ENCODE measurements at places on chromosomes 4 and X. TPM values are rescaled to one million over a fixed set of nuclear protein-coding genes. Genes with fewer than 3 reads are reported as not detected.

Gene SSX1
- total RNA-seq, result not detected

DNA sequence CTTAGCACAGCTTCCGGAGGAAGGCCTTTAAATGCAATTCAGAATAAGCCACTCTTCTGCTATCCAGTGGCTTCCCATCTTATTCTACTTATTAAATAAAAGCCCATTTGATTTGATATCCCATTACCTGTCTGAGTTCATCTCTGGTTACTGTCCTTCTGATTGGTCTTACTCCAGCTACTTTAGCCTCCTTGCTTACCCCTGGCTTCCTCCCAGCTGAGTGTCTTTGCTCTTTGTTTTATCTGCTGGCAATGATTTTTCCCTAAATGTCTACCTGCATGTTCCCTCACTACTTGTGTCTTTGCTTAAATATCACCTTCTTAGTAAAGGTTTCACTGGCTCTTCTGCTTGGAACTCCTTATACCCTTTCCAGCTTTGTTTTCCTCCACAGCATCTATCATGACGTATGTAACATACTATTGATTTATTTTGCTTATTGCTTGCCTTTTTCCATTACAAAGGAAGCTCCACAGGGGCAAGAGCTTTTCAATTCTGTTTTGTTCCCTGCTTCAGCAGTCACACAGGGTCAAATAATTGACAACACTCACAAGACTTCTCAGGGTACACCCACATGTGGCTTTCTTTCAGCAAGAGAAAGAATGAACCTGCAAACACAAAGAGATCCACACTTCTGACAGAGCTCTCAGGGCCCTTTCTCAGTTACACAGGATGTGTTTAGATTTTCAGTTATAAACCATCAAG lies 63.8 kb downstream of the TBC1D19 start:
- H3K4me3 ChIP-seq, result no peak overlapping the region
- no peaks in the 10 kb centered on the region for H3K4me1 ChIP-seq
- H3K36me3 ChIP-seq, result no peaks in the 10 kb centered on the region

DNA sequence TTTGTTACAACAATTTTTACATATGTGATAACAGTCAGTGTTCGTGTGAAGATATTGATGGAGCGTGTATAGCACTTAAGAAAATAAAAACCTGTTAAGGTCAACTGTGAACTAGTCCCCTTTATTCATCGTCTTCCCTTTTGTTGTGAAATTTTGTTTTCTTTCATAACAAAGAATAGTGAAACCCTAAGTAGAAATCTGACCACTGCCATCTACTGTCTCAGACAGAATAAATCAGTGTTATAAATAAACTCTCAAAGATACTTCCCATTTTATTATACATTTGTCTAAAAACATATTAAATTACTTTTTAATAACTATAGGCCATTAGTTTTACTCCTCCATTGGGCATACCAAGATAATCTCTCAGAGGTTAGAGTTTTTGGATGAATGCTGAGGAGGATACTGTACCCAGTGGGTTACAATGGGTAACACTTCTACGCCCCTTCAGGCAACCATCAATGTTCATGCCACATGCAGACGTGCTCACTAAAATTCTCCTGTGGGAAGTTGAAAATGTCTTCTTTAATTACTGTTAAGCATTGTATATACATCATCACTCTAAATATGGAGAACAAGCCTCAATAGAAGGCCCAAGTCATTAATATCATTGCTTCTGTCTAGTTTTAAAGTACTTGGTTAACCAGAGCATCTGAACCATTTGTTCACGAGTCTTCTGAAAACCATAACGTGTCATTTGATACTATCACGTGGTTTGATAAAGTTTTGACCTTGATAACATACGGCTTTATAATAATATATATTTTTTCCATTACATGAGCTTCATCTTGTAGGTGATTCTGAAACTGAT lies 171.2 kb downstream of the TMA16 start:
- no peaks in the 10 kb centered on the region for H3K4me1 ChIP-seq
- no peak overlapping the region for H3K4me3 ChIP-seq
- no peaks in the 10 kb centered on the region for H3K27me3 ChIP-seq
- H3K27ac ChIP-seq, result no peak overlapping the region

Gene XK
- 0.49 TPM for total RNA-seq
